CD4-positive, alpha-beta T cell (primary cell): ENCODE measurements at places on chromosomes 7 and 10. TPM values are rescaled to one million over a fixed set of nuclear protein-coding genes. Genes with fewer than 3 reads are reported as not detected.

GRCh38 chr10:22854935-22855421, 72.9 kb upstream of the ARMC3 start:
- H3K4me3 ChIP-seq = no peak overlapping the region
- H3K4me1 ChIP-seq = no peaks in the 10 kb centered on the region
- DNase-seq = no peak
- no peaks in the 10 kb centered on the region for H3K36me3 ChIP-seq

- no peaks in the 10 kb centered on the region for H3K36me3 ChIP-seq
- no peaks in the 10 kb centered on the region for H3K4me1 ChIP-seq
- DNase-seq = no peak
- H3K4me3 ChIP-seq = no peak overlapping the region
- H3K27ac ChIP-seq = no peak overlapping the region
- no peaks in the 10 kb centered on the region for H3K27me3 ChIP-seq
These were observed 121.6 kb upstream of the SDK1 start for GRCh38 chr7:3179456-3179855.

HOXA4 gene
- not detected for total RNA-seq

DNA sequence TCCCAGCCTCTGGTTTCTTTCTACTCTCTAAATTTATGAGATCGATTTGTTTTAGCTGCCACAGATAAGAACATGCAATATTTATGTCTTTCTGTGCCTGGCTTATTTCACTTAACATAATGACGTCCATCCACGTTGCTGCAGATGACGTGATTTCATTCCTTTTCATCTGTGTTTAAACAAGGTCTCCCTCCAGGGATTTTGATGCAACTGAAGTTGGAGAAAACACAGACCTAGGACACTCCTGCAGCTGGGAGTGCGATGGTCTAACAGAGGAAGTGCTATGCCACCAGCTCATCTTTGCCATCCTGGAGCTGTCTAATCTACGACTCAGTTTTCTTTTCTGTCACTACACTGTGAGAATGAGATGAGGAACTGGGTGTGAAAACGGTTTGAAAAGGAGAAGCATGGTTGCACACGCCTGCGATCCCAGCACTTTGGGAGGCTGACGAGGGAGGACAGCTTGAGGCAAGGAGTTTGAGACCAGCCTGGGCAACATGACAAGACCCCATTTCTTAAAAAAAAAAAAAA, 1.5 kb upstream of the KCTD7 start:
- H3K36me3 ChIP-seq = no peaks in the 10 kb centered on the region
- peak overlapping the region; percentile 75 for H3K4me3 ChIP-seq
- H3K27me3 ChIP-seq = no peaks in the 10 kb centered on the region

LIPN gene
- not detected for total RNA-seq

DNA sequence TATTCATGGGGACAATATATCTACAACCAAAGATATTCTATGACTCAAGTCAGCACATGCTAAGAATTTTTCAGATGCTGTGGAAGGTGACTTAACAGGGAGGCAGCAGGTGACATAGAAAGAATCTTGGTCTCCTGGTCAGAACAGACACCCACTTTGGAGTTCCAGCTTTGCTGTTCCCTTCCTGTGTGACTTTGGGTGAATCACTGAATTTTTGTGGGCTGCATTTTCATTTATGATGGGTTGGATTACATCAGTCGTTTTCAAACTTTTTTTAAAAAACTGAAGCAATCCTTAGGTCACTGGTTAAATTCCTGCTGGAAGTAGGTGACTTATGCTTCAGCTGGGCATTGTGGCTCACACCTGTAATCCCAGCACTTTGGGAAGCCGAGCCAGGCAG, 24.9 kb downstream of the RGR start:
- no peak overlapping the region for H3K4me3 ChIP-seq
- H3K36me3 ChIP-seq = no peaks in the 10 kb centered on the region
- H3K27me3 ChIP-seq = peaks cover 4% of the 10 kb centered on the region

TEX36 gene
- total RNA-seq = not detected

MTPN gene
- total RNA-seq = 94.0 TPM

- H3K4me3 ChIP-seq = no peak overlapping the region
- DNase-seq = no peak
These were observed 795.2 kb downstream of the REEP3 start for GRCh38 chr10:64316416-64316815.

LRRC61 gene
- 3.1 TPM for total RNA-seq

KLF6 gene
- total RNA-seq = 851 TPM

TMEM120A gene
- 10.8 TPM for total RNA-seq

DNA sequence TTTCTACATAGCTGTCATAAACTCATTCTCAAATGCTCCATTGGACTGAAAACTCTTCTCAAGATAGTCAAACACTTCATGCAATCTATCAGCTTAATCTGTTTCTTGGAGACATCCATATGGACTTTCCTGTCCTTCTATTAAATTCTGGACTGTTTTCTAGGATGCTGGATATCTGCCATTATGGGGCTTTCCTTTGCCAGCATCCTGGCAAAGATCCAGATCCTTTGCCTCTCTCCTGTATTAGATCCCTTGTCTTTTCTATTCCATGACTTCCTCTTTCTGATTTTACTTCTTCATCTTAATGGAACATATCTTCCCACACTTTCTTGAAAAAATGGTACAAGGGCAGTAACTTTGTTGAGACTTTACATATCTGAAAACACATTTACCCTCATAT, 35.9 kb upstream of the SKAP2 start:
- no peak for DNase-seq
- H3K4me3 ChIP-seq = no peak overlapping the region
- no peaks in the 10 kb centered on the region for H3K27me3 ChIP-seq

DNA sequence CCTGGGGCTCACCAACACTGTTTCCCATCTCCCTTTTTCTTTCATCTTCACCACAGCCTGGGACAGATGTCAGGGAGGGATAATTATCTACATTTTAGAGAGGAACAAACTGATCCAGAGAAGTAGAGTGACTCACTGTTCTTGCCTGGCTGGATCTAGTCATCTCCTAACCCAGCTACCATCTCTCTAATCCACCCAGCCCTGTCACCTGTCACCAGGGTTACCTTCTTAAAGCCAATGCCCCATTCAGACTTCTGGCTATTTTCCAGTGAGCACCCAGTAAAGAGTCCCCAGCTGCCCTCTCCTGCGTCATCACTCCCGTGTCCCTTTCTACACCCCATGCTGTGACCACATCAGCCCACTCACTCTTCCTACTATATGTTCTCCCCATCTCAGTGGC, 68.4 kb upstream of the DUSP5 start:
- DNase-seq = no peak
- H3K27ac ChIP-seq = no peak overlapping the region
- no peak overlapping the region for H3K4me3 ChIP-seq
- peaks cover 3% of the 10 kb centered on the region for H3K4me1 ChIP-seq

SHTN1 gene
- 0.75 TPM for total RNA-seq

STRIP2 gene
- total RNA-seq = 0.11 TPM

ANK3 gene
- 60.5 TPM for total RNA-seq

GRCh38 chr10:119305860-119306513, 98.6 kb downstream of the GRK5 start:
- peaks cover 77% of the 10 kb centered on the region for H3K4me1 ChIP-seq
- peak overlapping the region; percentile 57 for H3K4me3 ChIP-seq
- peak overlapping the region; percentile 94 for H3K27ac ChIP-seq
- peak; percentile 50 for DNase-seq
- no peaks in the 10 kb centered on the region for H3K36me3 ChIP-seq
- H3K27me3 ChIP-seq = no peaks in the 10 kb centered on the region

CSGALNACT2 gene
- total RNA-seq = 59.4 TPM

GRCh38 chr7:30787486-30787885, 16.3 kb downstream of the MINDY4 start:
- no peaks in the 10 kb centered on the region for H3K27me3 ChIP-seq
- H3K4me3 ChIP-seq = no peak overlapping the region
- DNase-seq = no peak
- H3K36me3 ChIP-seq = no peaks in the 10 kb centered on the region
- H3K4me1 ChIP-seq = no peaks in the 10 kb centered on the region

DNA sequence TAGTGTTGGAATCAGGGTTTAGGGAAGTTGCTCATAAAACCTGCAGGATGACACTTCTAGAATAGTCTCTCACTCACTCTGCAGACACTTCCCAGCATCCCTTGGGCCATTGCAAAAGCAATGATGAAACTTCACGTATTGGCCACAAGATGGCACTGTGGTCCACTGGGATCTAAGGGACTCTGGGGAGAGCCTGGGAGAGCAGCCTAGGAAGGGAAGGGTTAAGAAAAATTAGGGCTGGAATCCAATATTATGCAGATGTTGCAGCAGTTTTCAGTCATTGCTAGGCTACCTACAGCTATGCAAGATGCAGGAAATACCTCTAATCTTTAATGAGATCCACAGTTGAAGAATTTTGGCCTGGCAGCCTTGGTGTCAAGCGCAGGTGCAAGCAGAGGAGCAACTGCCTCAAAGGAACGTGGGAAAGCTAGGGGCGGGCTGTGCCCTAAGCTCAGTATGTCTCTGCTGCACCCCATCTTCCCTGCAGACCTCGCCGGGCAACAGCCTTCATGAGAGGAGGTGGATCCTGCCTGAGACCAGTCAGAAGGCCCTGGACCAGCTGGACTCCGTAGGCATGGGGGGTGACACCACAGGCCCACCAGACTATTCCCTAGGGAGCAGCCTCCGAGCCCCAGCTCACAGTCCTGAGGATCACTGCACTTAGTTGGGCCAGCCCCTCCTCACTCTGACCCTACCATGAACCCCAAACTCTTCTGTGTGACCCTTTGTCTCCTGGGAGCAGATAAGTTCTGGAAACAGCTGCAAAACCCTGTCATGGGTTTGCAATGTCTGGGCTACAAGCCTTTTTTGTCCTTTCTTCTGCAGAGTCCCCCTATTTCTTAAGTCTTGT, 127.9 kb upstream of the PRSS58 start:
- DNase-seq = no peak
- no peaks in the 10 kb centered on the region for H3K27me3 ChIP-seq
- no peak overlapping the region for H3K4me3 ChIP-seq
- H3K27ac ChIP-seq = no peak overlapping the region

GRCh38 chr10:101351477-101351876, 2.5 kb upstream of the BTRC start:
- no peak overlapping the region for H3K27ac ChIP-seq
- peaks cover 17% of the 10 kb centered on the region for H3K4me1 ChIP-seq
- no peak for DNase-seq

RBP3 gene
- total RNA-seq = not detected

DNA sequence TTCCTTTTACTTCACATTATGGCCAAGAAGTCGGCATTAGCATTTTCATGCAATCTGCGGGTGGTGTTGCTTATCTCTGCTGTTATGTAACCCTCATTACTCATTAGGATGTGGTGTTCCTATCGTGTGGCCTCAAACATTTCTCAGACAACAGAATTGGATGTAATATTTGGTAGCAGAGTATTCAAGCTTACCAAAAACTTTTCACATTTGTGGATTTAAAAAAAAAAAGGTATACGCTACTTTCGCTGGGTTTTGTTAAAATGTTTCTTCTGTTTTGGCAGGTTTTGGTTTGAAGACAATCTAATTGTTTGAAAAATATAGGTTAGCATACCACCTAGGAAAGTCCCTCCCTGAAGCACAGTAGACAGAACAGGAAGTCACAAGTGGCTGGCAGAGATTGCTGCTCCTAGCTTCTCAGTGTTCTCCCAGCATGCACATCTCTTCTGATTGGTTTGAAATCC, 128.8 kb downstream of the GATA3 start:
- H3K27me3 ChIP-seq = no peaks in the 10 kb centered on the region
- peak overlapping the region; percentile 6 for H3K4me3 ChIP-seq
- H3K27ac ChIP-seq = peak overlapping the region; percentile 78
- H3K4me1 ChIP-seq = peaks cover 23% of the 10 kb centered on the region

DNA sequence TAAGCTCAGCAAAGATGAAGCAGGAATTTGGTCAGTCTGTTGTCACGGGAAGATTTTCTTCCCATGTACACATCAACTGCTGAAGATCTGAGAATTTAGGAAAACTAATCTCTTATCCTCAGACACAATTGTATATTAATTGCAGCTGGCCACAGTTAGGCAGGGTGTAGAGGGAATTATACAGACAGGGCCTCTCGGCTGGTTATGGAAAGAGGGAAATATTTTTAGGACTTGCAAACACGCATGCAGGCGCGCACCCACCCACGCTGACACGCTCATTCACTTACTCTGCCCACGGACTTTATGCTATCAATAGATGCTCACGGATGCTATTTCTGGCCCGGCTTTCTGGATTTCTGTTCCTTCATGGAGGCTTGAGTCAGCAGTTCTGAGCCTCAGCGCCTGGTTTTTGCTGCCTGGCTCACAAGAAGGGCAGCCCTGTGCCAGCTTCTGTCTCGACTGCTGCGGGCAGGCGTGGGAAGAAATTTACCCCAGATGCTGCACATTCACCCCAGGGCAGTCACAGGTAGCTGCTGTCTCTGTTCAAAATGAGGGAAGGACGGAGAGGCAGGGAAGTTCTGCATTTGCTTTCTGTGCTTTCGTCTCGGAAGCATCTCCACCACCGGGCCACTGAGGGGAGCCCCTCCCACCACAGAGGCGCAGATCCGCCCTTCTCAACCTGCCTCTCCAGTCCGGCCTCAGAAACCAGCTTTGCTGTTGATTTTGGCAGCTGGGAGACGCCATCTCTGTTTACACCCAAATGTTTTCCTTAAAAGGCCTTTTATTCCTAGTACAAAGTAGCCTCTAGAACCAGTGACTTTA, 116.3 kb upstream of the BTBD16 start:
- no peak overlapping the region for H3K27ac ChIP-seq
- H3K27me3 ChIP-seq = peaks cover 6% of the 10 kb centered on the region
- no peaks in the 10 kb centered on the region for H3K36me3 ChIP-seq
- no peak overlapping the region for H3K4me3 ChIP-seq
- no peak for DNase-seq

DNA sequence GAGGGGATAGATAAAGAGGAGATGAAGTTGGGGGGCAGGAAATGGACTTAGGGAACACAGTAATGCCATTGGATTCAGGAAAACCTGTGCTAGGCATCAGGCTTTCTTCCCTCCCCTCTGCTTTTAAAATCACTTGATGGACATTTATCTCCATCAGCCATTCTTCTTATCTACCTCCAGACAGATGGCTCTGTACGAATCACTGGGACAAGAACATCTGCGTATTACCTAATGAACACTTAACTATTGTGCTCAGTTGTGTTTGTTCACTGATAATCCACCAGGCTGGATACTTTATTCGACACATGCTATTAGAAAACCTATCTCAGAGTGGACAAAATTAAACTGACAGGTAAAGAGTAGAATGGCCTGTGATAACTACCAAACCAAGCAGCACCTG, 40.0 kb downstream of the TNKS2 start:
- H3K27ac ChIP-seq = no peak overlapping the region
- H3K4me1 ChIP-seq = no peaks in the 10 kb centered on the region
- no peak for DNase-seq
- peaks cover 86% of the 10 kb centered on the region for H3K36me3 ChIP-seq
- no peak overlapping the region for H3K4me3 ChIP-seq
